ENCODE measurements at places on chromosomes 3 and 15. TPM values are rescaled to one million over a fixed set of nuclear protein-coding genes. Genes with fewer than 3 reads are reported as not detected.

DNA sequence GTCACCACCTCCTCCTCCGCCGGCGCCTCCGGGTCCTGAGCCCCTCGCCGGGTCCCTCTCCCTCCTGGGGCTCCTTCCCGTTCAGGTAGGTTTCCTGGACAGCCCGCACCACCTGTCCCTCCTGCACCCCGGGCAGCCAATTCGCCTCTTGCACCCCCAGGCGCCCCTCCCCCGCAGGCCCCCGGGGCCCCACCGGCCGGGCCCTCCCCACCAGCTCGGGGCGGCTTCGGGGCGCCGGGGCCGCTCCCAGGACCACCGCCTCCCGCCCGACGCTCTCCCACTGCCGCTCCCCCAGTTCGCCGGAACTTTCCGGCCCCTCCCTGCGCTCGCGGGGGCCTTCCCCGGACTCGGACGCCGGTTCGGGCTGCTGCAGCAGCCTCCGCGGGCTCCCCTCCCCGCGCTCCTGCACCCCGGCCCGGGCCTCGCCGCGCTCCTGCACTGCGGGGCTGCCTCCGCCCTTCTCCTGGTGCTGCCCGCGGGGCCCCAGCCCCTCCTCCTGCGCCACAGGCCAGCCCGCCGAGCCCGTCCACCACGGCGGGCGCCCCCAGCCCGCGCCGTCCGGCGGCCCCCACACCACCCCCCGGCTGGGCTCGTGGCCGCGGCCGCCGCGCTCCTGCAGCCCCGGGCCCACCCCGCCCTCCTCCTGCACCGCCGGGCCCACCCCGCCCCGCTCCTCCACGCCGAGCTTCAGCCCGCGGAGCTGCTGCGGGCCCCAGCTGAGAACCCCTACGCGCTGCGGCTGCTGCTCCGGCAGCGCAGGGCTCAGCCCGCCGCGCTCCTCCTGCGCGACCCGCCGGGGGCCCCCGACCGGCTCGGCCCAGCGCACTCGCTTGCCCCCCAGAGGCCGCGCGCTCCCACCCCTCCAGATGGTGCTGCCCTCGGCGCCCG, 587 bp upstream of the TNK2 start:
- no peak for DNase-seq

EPHB1 gene
- total RNA-seq: 1.6 TPM

- no peak for DNase-seq
Observed at GRCh38 chr3:197029511-197030167, at the start of gene MELTF. TSS of gene MELTF (minus strand) at chr3:197029817. CDS start at chr3:197029702, 115 bp downstream.

KIF15 gene
- total RNA-seq: 11.8 TPM

- DNase-seq: no peak
Observed at GRCh38 chr15:66590435-66590834, 24.6 kb upstream of the LCTL start.

GRCh38 chr3:5485427-5485826, 297.9 kb downstream of the EDEM1 start:
- no peak for DNase-seq

DNA sequence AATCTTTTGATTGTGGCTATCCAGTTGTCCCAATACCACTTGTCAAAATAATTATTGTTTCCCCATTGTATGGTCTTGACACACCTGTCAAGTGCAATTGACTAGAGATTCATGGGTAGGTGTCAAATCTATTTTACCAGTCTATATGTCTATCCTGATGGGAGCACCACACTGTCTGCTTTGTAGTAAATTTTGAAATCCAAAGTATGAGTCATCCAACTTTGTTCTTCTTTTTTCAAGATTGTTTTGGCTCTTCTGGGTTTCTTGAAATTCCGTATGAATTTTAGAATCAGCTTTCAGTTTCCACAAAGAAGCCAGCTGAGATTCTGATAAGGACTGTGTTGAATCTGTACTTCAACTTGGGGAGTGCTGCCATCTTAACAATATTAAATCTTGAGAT, 71.9 kb downstream of the CSNK1G1 start:
- peak; percentile 37 for DNase-seq

GOLGA8R gene
- total RNA-seq: 0.22 TPM

ARIH1 gene
- total RNA-seq: 29.3 TPM

DNA sequence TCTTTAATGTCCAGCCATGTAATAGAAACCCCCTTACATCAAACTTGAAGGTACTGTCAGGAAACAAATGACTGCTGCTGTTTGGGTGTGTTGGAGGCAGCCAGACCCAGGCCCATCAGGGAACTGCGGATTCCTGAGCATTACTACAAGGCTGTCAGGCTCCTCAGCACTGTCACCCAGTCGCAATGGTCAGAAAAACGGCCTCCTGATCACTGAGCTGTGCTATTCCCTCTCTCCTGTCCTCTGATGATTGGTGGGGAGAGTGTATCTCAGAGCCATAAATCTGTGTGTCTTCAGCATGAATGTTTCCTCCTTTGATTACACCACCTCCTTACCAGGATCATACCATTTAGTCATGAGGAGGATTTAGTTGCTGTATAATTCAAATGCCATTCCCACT, 135.2 kb upstream of the GADL1 start:
- no peak for DNase-seq

EBLN2 gene
- total RNA-seq: 1.7 TPM

DNA sequence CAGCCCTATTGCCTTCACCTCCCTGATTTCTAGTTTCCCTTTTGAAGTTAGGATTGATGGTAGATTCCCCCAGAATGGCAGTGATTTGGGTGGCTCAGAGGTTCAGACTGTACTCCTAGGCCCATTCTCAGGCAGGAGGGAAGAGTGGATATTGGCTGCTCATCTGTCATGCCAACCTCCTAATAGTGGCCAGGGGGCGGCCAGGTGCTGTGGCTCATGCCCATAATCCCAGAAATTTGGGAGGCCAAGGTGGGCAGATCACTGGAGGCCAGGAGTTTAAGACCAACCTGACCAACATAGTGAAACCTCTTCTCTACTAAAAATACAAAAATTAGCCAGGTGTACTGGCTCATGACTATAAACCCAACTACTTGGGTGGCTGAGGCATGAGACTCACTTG, 11.3 kb downstream of the RRP9 start:
- DNase-seq: no peak

DNA sequence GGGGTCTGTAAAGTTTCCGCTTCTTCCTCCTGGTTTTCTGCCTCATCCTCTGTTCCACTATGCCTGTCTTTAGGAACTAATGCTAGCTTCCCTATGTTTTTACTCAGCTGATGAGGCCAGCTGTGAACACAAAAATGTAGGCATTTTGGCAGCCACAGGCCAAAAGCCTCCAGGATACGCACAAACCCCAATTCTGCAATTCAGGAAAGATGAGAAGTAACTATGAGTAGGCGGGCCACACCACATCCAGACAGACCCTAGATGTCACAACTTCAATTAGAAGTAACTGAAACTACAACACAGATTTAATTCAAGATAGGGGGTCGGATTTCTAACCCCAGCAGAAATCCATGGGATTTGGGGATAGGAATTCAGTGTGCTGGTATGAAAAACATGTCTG, 11.9 kb downstream of the CA12 start:
- DNase-seq: no peak

DNA sequence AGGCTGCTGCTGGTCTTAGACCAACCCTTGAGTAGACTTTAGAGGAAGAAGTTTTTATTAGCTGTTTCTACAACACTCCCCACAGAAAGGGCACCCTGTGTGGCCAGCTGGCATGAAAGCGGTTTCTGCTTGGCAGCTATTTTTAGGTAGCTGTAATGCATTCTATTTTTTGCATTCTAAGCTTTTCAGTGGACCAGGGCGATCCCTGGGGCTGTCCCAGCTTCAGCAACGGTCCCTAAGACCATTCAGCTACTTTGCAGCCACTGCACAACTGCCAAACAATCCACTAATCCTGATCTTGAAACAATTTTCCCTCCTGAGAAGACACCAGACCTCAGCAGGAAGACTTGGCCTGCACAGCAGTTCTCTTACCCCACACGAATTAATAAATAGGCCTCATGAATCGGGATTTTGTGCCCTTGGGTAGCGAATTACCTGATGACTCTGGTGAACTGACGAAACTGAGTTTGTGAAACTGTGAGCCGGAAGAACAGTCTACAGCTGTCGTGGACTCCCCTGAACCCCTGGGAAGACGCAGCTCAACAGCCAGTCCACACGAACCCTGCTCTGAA, 14.6 kb upstream of the TFRC start:
- no peak for DNase-seq

GRCh38 chr3:113450911-113451310, 9.6 kb upstream of the CFAP44 start:
- no peak for DNase-seq

GRCh38 chr15:87374339-87374738, 882.2 kb downstream of the NTRK3 start:
- no peak for DNase-seq

GRCh38 chr3:108178676-108179075, 43.5 kb downstream of the IFT57 start:
- DNase-seq: no peak

DNA sequence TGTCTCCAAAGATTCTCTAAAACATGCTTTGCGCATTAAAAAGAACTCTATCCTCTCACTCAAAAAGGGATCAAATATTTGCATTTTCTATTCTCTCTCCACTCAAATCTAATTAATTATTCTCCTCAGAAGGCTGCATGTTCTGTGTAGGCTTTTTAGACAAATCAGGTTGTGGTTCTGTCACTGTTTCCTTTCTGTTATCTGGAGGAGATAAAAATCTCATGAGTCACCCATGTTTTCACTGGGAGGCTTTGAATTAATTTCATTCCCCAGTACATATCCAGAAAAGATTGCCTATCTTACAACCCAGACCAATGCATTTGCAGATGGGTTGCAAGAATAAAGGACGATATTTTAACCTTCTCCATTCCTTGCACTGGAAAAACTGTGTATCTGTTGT, 446.5 kb downstream of the GRM7 start:
- no peak for DNase-seq

- DNase-seq: no peak
Observed at GRCh38 chr3:197354568-197355001, 56.2 kb upstream of the DLG1 start.

GOLGA8J gene
- total RNA-seq: not detected

DNA sequence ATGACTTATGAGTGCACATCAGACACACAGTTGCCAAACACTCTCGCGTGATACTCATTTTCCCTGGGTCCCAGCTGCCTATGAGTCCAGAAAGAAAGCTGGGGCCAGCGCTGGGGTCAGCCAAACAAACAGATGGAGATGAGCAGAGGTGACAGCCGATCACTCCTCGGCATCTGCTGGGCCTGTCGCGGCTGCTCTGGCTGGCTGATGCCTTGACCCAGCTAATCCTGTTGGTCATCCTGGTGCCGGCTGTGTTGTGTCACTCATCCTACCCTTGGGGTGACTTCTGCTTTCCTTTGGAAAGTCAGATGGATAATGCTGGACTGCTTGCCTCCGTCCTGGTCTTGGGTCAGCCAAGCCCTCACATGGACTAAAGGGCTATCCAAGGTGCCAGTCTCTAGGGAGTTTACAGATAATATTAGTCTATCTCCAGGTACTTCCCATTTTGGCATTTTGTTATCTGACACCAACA, 105.3 kb upstream of the PDZRN3 start:
- DNase-seq: no peak

KNG1 gene
- not detected for total RNA-seq

- no peak for DNase-seq
Observed at GRCh38 chr3:25403968-25404367, 24.1 kb upstream of the RARB start.

DNA sequence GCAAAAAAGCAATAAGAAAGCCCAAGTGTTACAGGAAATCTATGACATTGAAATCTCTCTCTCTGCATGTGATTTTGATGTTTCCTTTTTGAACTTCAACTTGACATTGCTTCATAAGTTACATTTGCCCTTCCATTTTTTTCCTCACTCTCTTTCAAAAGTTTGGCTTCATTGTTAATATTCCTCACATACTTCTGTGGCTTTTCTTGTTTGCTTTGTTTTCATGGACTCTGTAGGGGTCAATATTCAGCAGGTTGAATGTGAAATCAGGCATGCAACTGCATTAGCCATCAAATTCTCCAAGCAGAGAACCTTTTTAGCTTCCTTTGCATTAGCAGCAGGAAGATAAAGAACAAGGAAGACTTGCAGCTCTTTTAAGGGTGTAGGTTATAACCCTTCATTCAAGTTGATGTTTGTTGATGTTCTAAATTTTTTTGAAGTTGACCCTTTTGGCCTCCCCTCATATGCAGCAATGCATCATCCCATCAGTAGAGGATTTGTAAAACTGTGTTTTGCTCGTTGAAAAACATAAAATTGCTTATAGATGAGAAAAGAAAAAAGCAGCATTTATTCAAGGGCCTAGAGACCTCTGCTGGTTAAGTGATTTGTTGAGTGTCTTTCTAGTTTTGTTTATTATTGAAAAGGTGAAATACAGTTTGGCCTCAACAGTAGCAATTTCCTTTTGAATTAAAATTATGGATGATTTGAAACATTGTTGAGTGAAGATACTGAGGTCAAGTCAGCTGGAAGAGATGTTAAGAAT, 211.4 kb downstream of the IL5RA start:
- no peak for DNase-seq

DNA sequence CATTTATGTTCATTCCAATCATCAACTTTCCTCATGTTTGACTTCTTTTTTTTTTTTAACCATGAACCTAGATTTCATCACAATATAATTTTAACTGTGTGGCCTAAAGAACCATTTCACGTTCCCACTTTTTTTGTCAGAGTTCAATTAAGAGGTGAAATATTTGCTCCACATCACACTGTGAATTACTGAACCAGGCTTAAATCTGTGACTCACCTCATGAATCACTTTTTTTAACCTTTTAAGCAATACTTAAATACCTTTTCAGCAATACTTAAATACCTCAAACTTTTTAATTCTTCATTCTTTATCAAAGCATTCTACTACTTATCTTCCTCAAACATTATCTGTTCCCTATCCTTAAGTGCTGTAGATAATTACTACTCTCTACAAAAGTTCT, 137.6 kb downstream of the SI start:
- peak; percentile 36 for DNase-seq

CSTA gene
- not detected for total RNA-seq

DNA sequence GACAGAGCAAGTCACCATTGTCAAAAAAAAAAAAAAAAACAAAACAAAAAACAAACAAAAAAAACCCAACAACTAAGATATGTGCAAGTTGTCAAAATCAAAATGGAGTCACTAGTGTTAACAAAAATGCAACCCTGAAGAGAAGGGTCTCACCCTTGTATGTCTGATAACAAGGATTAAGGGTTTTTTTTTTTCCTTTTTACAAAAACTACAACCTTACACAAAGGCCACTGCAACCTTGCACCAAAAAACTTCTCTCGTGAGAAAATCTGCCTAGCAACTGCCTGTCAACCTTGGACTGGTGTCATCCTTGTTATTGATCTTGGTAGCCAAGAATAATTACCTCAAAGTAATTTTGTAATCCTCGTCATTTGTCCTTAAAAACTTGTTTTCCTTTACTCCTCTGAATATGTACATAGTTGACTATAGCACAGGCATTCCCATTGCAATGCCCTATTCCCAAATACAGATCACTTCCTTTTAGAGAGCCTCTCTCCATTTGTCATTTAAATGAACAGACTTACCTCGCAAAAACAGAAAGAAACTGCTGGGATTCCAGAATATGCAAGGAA, 24.0 kb downstream of the TFRC start:
- no peak for DNase-seq
